ENCODE measurements at places on chromosomes 12 and 14. TPM values are rescaled to one million over a fixed set of nuclear protein-coding genes. Genes with fewer than 3 reads are reported as not detected.

CCDC59 gene
- 47.5 TPM for total RNA-seq

KRT6C gene
- total RNA-seq: not detected

DNA sequence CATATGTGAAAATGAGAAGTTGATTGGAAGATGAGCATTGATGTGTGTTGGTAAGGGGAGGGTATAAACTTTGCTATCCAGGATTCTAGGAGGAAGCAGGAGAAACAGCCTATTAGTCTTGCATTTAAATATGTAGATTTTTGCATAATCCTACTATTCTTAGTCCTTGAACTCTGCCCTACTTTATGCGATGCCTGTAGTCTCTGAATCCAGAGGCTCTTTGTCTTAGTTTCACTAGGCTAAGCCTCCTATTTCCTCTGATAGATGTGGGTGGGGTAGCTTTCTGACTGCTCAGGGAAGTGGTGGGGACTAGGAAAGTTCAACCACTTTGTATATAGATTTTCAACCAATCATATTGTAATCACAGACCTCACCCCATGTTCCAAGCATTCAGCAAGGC is 49.5 kb upstream of the KCNC2 start:
- DNase-seq: no peak

GRCh38 chr12:26833743-26834490 is 923 bp upstream of the ITPR2 start:
- DNase-seq: peak; percentile 91

DNA sequence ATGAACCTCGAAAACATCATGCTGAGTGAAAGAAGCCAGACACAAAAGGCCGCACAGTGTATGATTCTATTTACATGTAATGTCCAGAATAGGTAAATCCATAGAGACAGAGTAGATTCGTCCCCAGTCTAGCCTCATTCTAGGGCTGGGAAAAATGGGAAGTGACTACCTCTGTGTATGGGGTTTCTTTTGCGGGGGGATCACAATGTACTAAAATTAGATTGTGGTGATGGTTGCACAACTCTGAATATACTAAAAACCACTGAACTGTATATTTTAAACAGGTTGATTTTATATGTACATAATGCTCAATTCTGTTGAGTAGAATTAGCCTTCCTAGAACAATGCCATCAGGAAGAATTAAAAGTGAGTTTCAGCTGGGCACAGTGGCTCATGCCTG is 6.3 kb upstream of the RILPL2 start:
- DNase-seq: no peak

DNA sequence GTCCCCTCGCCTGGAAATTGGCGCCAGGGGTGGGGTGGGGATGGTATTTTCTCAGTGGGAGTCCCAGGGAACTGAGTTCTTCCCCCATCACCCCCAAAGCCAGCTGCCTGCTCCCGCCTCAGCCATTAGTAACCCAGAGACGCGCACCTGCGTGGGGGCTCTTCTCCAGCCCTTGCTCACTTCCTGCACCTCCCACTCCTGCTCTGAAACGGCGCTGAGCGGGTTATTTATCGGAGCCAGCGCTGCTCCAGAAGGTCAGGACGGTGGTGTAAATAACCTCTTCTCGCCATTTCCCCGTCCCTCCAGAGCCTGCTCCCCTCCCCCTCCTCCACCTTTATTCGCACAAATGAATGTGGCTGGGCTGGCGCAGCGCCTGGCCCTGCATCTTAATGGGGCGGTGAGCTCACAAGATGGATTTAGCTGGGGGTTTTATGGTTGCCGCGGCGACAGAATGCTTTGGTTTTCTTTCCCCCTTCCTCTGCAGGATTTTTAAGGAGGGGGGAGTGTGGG is 12.2 kb downstream of the GPR84 start:
- peak; percentile 68 for DNase-seq

- peak; percentile 60 for DNase-seq
Observed at GRCh38 chr14:81529391-81529790, 4.3 kb downstream of the SEL1L start.

DNA sequence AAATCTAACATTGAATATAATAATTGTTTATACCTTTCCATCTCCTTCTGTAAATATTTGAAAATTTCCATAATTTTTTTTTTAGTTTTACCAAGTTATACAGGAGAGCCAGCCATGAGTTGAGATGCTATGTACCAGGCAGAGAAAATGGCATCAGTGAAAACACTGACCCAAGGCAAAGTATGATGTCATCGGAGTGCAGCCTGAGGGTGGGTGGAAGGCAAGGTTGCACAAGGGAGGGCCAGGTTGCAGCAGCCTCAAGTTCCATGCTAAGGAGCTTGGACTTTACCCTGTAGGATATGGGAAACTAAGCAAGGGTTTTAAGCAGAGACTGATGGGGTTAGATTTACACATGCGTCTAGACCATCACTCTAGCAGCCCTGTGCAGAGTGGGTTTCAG is 441.1 kb downstream of the BCAT1 start:
- no peak for DNase-seq

- no peak for DNase-seq
Observed at GRCh38 chr14:51000566-51000965, 56.3 kb upstream of the PYGL start.

- DNase-seq: no peak
Observed at GRCh38 chr12:83473408-83474095, 786.8 kb downstream of the TMTC2 start.

GRCh38 chr12:47889040-47889439 is 15.8 kb downstream of the VDR start:
- no peak for DNase-seq

GRCh38 chr12:94386422-94386821 is 73.2 kb downstream of the CEP83 start:
- peak; percentile 93 for DNase-seq

DNA sequence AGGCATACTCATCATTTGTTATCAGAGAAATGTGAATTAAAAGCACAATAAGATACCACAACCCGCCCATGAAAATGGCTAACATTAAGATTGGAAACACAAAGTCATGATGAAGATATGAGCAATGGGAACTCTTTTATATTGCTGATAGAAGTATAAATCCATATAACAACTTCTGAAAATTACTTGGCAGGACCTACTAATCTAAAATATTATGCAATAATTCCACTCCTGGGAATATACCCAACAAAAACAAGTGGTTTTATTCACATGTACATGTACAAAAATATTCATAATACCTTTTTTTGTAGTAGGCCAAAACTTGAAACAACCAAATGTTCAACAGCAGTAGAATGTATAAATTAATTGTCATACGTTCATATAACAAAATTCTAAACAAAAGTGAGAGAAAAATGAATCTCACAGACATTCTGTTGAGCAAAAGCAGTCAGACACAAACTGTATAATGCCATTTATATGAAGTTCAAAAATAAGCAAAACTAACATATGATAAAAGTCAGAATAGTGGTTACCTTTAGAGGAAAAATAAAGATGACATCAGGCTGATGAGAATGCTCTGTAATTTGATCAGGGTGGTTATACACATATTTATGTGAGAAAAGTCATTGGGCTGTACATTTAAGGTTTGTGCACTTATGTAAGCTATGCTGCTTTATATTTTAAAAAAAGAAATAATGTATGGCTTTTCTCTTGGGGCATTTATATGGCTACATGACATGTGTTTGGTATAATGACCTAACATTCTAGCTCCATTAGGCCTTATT is 309.2 kb upstream of the KITLG start:
- DNase-seq: peak; percentile 32

DNA sequence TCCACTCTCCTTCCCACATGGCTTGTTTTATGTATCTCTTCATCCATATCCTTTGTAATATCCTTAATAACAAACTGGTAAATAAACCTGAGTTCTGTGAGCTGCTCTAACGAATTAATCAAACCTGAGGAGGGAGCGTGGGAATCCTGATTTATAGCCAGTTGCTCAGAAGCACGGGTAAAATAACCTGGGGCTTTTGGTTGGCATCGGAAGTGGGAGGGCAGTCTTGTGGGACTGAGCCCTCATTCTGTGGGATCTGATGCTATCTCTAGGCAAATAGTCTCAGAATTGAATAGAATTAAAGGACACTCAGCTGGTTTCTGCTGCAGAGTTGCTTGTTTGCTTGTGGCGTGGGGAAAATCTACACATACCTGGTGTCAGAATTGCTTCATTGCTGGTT is 17.5 kb upstream of the LDHB start:
- no peak for DNase-seq

GRCh38 chr14:65832431-65833266 is 420.1 kb downstream of the FUT8 start:
- no peak for DNase-seq
